ENCODE measurements at places on chromosomes 1 and 21.

- DNase-seq, result no peak
Observed at GRCh38 chr1:2543543-2544092, 12.6 kb upstream of the TNFRSF14 start.

- DNase-seq, result no peak
Observed at GRCh38 chr21:41589620-41590175, 81.7 kb upstream of the TMPRSS2 start.

- DNase-seq, result no peak
Observed at GRCh38 chr1:8374356-8374755, 56.4 kb downstream of the SLC45A1 start.

DNA sequence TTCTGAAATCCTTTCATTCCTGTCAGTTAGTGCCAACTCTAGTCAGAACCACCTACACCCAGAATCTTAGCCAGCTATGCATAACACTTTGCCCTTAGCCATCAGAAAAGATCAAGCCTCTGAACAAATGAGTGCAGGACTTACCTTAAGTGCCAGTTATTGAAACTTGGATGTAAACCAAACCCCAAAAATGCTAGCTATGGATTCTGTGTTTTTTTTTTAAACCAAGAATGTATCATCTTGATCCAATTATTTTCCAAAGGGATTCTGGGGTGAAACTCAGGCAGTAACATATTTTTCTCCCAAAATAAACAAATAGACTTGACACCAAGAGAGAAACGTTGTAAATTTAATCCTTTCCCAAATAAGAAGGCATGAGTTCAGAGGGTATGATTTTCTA is 538.6 kb upstream of the ADAMTS5 start:
- DNase-seq, result no peak

- peak; percentile 22 for DNase-seq
Observed at GRCh38 chr1:8394456-8395321, 76.8 kb downstream of the SLC45A1 start.

DNA sequence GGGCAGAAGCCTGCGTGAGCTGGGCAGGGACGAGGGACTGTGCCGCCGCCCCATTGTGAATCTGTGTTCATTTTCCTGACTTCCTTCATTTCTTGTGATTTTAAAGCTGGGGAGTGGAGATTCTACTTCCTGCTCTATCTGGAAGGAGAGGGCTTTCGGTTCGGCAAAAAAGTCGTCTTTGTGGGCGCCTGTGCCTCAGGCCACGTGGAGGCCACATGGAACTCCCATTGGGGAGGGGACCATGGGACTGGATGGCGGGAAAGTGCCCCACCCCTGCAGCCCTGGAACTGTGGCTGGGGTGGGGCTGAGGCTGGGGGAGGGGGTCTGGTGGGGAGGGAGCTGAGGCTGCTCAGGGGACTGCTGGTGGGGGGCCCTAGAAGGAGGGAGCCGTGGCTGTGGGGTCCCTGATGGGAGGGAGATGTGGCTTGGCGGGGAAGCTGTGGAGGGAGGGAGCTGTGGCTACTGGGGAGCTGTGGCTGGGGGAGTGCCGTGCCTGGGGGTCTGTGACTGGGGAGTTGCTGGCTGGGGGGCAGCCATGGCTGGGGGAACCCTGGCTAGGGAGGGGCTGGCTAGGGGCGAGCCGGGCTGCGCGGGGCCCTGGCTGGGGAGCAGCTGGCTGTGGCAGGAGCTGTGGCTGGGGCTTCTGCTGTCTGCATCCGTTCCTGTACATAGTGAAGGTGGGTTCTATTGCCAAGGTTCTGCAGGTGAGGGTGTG is 31.5 kb downstream of the COL18A1 start:
- no peak for DNase-seq

DNA sequence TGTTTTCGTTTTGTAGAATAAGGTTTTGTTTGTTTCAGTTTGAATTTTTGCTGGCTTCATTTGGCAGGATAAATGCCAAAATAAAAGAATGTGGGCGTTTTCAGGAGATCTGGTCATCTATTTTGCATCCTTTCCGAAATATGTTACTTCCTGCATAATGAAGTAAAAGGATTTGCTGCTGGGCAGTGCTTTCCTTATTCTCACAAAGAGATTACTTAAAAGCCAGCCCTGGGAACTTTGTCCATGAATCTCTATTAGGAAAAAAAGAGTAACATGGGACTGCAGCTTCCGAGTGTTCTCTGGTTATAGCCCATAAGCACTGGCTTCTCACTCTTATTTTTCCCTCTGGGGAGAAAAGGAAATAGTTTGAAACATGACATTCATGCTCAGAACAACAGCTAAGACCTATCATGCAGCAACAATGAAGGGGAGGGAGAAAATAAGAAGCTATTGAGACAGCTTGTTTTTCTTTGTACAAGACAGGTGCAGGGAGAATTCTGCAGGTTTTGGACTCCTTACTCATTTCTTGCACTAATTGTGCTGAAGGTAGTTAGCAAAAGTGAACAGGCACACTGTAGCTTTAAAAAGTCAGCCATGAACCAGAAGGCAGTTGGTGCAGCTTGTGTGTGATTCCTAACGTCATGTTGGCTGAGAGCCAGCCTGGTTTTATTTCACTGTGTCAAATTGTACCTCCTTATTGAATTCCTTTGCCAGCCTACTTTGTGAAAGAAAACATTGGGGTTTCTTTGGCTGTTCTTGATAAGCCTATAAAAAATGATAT is at the start of gene SAMD13:
Gene SAMD13, plus strand, starts transcription at position 705 of the 781 bp plus-strand sequence. CDS start 1,527 bp downstream, outside the sequence.
- DNase-seq, result peak; percentile 19

- no peak for DNase-seq
Observed at GRCh38 chr1:74995821-74996220, 138.4 kb upstream of the LHX8 start.

- DNase-seq, result no peak
Observed at GRCh38 chr1:73096841-73097240, 814.5 kb upstream of the NEGR1 start.

GRCh38 chr1:51234721-51235425 is 1.2 kb upstream of the RNF11 start:
- no peak for DNase-seq

DNA sequence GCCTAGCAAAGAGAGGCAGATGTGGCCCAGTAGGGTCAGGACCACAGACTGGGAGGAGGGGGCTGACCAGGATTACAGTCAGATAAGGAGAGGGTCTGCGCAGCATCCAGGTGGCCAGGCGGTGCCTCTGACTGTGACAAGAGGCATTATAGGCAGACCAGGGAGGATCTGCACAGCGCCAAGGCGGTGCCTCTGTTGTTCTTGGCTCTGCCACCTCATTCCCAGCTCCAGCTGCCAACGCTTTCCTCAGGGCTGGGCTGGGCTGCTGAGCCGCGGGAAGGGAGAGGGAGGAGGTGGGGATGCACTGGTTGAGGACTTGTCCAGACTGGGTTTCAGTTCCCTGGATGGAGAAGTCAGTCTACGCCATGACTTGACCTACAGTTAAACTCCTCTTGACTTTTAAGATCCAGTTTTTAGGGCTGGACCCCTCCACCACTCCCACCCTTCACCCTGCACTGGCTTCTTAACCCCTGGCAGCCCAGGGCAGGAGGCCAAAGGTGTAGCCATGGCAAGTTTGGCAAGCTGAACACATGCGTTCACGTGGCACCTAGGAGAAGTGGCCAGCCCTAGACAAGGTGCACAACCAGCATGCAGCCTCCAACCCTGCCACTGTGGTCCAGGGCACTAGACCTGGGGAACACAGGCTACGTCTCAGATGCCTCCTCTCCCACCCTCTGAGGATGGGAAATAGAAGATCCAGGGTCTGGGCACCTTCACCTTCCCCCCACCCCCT is 4.5 kb upstream of the CRABP2 start:
- DNase-seq, result no peak

DNA sequence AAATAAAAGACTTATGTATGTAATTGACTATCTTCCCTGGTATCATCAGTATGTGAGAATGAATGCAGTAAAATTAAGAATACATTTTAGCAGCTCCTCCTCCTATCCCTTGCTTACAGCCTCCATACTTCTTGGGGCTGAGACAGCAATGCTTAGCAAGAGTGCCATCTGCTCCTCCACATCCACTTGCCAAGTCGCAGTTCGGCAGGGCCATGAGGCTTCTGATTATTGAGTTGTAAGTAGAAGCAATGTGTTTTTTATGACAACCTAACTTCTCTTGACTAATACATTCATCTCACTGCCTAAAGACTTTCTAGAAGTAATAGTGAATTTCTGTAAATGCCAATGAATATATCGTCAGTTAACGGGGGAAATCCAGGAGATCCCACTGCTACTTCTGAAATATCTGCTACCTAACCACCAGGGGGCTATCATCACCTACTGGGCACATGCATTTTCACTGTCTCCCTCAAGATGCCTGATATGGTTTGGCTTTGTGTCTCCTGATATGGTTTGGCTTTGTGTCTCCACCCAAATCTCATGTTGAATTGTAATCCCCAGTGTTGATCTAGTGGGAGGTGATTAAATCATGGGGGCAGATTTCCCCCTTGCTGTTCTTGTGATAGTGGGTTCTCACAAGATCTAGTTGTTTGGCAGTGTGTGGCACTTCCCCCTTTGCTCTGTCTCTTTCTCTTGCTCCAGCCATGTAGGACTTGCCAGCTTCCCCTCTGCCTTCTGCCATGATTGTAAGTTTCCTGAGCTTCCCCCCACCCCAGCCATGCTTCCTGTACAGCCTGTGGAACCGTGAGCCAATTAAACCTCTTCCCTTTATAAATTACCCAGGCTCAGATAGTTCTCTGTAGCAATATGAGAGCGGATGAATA is 59.6 kb downstream of the EXTL2 start:
- no peak for DNase-seq

DNA sequence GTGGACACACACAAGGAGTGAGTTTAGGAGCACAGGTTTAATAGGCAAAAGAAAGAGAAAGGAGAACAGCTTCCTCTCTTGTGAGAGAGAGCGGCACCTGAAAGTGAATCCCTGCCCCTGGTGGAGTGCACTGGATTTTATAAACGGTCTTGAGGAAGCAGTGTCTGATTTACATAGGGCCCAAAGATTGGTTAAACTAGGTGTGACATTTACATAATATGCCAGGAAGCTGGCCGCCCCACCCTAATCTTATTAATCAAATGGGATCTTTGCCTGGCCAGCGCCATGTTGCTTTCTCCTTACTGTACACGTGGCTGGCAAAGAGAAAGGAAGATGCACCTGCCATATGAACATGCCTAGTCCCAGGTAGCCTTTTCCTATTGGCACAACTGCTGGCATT is 38.7 kb downstream of the CFH start:
- DNase-seq, result no peak

DNA sequence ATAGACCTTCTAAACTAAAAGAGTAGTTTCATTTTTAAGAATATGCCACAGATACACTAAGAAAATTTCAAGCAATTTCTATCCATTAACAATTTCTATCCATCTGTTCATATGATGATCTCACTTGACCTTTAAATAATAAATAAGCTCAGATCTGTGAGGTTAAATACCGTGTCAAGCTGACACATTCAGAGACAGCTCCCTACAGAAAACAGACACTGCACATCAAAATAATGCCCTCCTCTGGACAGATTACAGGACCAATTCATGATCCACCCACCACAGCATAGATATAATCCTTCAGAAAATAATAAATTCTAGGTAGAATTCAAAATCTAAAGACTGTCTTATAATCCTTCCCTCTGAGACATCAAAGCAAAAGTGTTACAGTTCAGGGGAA is 49.4 kb upstream of the SEC16B start:
- DNase-seq, result no peak

DNA sequence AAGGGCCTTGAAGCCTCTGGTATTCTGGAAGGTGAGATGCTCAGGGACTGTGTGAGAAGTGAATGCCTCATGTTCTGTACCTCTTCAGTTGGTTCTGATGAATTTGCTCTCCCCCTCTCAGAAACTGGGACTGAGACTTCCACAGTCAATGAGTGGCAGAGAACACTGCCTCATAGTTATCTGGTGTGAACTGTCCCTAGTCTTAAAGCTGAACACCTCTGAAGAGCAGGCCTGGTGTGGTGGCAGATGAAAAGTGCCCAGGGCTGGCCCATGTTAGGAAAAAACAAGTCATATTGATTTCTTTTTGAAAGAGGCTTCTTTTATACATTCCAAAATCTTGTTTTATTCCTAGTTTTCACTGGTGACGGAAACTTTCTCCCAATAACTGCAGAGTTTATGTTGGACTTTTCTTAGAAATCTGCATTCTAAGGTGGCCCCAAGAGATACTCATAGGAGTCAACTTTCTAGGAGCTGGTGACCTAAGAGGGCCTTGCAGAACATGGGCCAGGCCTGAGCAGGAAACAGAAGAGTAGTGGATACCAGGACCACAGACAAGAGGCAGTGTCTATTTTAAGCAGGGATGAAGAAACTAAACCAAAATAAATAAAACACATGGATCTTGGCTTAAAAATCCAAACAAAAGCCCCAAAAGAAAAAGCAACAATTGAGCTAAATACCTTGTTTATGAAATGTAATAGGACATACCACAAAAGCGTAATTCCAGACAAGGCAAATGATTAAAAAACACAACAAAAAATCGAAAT is 19.5 kb downstream of the DUSP10 start:
- no peak for DNase-seq

GRCh38 chr1:168260393-168260792 is 20.3 kb upstream of the TBX19 start:
- DNase-seq, result no peak

GRCh38 chr1:234469376-234469775 is 9.6 kb downstream of the TARBP1 start:
- no peak for DNase-seq

- DNase-seq, result no peak
Observed at GRCh38 chr1:112646225-112646624, 26.6 kb downstream of the CAPZA1 start.

GRCh38 chr1:29218223-29218622 is 12.5 kb downstream of the MECR start:
- DNase-seq, result no peak

DNA sequence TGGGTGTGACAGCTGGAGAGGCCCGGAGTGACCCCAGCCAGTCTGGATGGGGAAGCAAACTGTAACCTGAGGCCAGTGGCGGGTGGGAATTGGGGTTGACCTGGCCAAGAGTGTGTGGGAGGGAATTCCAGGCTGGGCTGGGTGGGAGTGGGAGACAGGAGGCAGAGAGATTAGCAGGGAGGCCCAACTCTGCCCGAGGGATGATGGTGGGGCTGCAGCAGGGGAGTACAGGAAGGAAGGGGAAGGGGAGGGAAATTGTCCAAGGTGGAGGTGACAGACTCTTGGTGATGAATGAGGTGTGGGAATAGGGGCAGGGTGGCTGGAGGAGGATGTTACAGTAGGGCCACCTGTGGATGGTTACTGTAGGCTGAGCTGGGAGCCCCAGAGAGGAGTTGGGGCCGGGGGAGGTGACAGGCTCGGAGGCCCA is 40.4 kb downstream of the HUNK start:
- no peak for DNase-seq

DNA sequence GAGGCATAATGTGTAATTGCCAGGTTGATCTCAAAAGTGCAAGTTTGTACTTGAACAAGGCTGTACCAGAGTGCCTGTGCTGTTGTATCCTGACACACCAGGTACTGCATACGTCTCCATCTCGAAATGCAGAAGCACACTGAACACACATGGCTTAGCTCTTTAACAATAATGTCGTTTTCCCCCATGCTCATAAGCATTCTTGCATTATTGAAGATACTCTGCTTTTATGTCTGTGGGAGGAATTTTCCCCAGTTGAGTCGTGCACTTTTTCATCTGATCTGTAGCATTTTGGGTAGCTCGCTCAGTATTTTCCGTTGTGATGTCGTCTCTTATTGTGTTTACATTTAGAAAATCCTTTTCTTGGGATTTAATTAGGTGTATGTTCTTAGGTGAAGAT is 98.7 kb downstream of the PCBP3 start:
- no peak for DNase-seq
